ENCODE measurements at places on chromosomes 1 and 21. TPM values are rescaled to one million over a fixed set of nuclear protein-coding genes. Genes with fewer than 3 reads are reported as not detected.
A peak's percentile ranks its signal among the peaks of the same experiment; 100 is the strongest.

Gene CSF1
- total RNA-seq, result 9.4 TPM

DNA sequence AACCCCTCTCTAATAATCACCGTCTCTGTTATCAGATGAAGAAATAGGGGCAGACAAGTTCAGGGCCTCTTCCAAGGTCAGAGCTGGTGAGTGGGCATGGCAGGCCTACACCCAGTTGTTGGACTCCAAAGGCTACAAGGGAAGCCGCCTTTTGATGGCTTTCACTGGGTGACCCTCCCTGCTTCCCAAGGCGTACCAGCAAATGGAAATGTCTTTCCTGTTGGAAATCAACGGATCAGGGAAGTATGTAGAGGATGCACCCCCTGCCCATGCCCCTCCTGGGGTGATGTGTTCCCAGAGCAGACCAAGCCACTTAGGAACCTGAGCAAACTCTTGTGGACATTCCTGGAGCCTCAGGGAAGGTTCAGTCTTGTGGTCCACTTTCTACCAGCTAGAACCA is 47.4 kb downstream of the LGR6 start:
- H3K27ac ChIP-seq, result no peak overlapping the region
- no peaks in the 10 kb centered on the region for H3K36me3 ChIP-seq
- no peak for DNase-seq
- H3K4me1 ChIP-seq, result peaks cover 10% of the 10 kb centered on the region

DNA sequence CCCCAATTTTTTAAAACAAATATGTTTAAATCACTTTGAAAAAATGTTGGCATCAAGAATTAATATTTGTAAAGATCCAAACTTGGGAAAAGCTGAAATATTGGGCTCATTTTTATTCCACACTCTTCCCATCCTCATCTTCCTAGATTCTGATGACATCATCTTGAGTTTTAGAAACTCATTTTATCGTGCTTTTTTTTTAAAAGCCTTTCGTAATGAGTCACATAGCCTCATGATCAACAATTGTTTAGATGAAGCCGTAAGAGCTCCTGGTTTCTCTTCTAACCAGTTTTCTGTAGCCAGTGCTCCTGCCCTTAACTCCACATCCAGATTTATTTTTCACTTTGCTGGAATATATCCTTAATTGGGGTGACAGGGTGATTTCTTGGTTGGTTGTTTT is 78.6 kb downstream of the POFUT2 start:
- H3K36me3 ChIP-seq, result peaks cover 68% of the 10 kb centered on the region
- peak overlapping the region; percentile 93 for H3K27ac ChIP-seq
- no peaks in the 10 kb centered on the region for H3K27me3 ChIP-seq
- DNase-seq, result peak; percentile 87
- peak overlapping the region; percentile 15 for H3K4me3 ChIP-seq

GRCh38 chr1:70168283-70168682 is 37.1 kb downstream of the LRRC40 start:
- peaks cover 2% of the 10 kb centered on the region for H3K4me1 ChIP-seq
- H3K36me3 ChIP-seq, result peaks cover 3% of the 10 kb centered on the region
- H3K27ac ChIP-seq, result no peak overlapping the region
- no peaks in the 10 kb centered on the region for H3K27me3 ChIP-seq
- H3K4me3 ChIP-seq, result no peak overlapping the region

Gene FAM89A
- total RNA-seq, result 6.8 TPM

- H3K27ac ChIP-seq, result no peak overlapping the region
- DNase-seq, result no peak
- H3K4me3 ChIP-seq, result no peak overlapping the region
Measured at GRCh38 chr1:47839433-47839760, 157.8 kb downstream of the TRABD2B start.

- no peak overlapping the region for H3K27ac ChIP-seq
- no peaks in the 10 kb centered on the region for H3K27me3 ChIP-seq
- no peak overlapping the region for H3K4me3 ChIP-seq
- H3K4me1 ChIP-seq, result no peaks in the 10 kb centered on the region
- DNase-seq, result no peak
Measured at GRCh38 chr1:70397013-70397412, 14.1 kb upstream of the CTH start.

DNA sequence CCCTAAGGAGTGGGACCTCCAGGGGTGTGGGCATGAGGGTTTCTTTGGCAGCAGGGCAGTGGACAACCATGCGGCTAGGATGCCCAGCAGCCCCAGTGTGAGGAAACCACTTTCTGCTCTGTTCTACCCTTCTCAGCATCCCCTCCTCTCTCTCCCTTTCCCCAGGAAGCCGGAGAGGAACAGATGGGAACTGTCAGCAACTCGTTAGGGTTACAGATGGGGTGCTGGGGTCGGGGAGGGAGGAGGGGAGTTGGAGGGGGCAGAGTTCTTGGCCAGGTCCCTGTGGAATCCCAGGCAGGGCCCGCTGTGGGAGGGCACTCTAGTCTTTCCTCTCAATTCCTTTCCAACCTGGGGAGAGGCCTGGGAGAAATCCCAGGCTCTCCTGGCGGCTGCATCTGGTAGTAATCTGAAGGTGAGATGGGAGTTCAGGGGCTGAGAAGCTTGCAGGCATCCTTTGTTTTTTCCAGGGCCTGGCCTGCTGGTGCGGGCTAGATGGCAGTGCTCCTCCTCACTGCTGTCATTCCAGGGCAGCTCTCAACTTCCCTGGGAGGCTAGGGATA is 93.9 kb upstream of the CSF3R start:
- no peak overlapping the region for H3K27ac ChIP-seq
- no peak overlapping the region for H3K4me3 ChIP-seq
- peaks cover 6% of the 10 kb centered on the region for H3K27me3 ChIP-seq
- H3K36me3 ChIP-seq, result no peaks in the 10 kb centered on the region
- H3K4me1 ChIP-seq, result no peaks in the 10 kb centered on the region

GRCh38 chr1:193348091-193348768 is 161.8 kb upstream of the B3GALT2 start:
- no peak overlapping the region for H3K27ac ChIP-seq
- H3K4me1 ChIP-seq, result peaks cover 6% of the 10 kb centered on the region
- H3K36me3 ChIP-seq, result no peaks in the 10 kb centered on the region
- no peak overlapping the region for H3K4me3 ChIP-seq
- peak; percentile 37 for DNase-seq
- H3K27me3 ChIP-seq, result no peaks in the 10 kb centered on the region

DNA sequence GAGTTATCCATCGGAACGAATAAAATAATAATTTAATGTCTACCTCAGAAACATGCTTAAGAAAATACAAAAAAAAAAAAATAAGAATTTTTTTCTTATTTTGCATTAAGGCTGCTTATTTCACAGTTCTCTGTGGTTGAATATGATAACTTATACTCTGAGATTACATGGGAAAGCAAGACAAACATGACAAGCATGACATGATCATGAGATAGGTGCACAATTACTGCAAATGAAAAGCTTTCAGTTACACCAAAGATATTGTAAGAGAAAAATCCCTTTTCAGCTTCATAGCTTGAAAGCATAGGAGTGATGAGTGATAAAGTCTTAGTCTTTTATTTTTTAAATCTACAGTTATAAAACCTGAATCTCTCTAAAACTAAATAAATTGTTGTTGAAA is 154.1 kb downstream of the BRINP3 start:
- H3K4me1 ChIP-seq, result no peaks in the 10 kb centered on the region
- H3K4me3 ChIP-seq, result no peak overlapping the region
- no peaks in the 10 kb centered on the region for H3K27me3 ChIP-seq
- no peaks in the 10 kb centered on the region for H3K36me3 ChIP-seq
- no peak overlapping the region for H3K27ac ChIP-seq
- no peak for DNase-seq

Gene ENSA
- 53.2 TPM for total RNA-seq

Gene FCER1A
- total RNA-seq, result not detected

GRCh38 chr1:180366371-180367068 is 135.9 kb downstream of the ACBD6 start:
- H3K27me3 ChIP-seq, result no peaks in the 10 kb centered on the region
- H3K4me1 ChIP-seq, result peaks cover 2% of the 10 kb centered on the region
- no peak overlapping the region for H3K27ac ChIP-seq
- H3K36me3 ChIP-seq, result no peaks in the 10 kb centered on the region

- peaks cover 32% of the 10 kb centered on the region for H3K27me3 ChIP-seq
- no peaks in the 10 kb centered on the region for H3K4me1 ChIP-seq
- H3K4me3 ChIP-seq, result no peak overlapping the region
- no peak overlapping the region for H3K27ac ChIP-seq
- H3K36me3 ChIP-seq, result no peaks in the 10 kb centered on the region
Measured at GRCh38 chr1:27952147-27952546, 7.6 kb upstream of the XKR8 start.

DNA sequence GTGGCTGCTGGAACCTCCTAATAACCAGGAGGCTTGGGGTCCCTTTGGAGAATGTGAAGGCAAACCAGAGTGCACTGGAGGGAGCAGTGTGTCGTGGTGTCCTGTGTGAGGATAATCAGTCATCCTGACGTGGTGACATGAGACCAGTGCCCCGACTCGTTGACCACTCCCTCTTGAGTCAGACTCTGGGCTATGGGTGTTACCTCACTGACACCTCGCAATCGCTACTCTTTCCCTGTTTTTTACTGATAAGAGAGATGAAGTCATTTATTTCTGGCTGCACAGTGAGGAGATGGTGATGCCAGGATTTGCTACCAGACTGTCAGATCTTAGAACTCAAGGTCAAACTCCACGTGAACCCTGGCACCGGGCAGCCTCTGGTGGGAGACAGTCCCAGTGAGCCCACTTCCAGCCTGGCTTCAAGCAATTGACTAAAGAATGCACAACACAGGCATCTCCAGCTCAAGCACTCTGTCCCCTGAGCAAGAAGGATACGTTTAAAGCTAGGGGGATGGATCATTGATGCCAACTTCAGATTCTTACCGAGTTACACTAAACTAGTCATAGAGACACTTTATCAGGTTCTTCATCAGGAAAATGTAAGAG is 30.3 kb downstream of the UBASH3A start:
- no peaks in the 10 kb centered on the region for H3K36me3 ChIP-seq

Gene KRTAP19-3
- not detected for total RNA-seq

- H3K27me3 ChIP-seq, result peaks cover 16% of the 10 kb centered on the region
- H3K4me3 ChIP-seq, result no peak overlapping the region
- no peak for DNase-seq
- H3K36me3 ChIP-seq, result no peaks in the 10 kb centered on the region
- H3K27ac ChIP-seq, result no peak overlapping the region
- H3K4me1 ChIP-seq, result no peaks in the 10 kb centered on the region
Measured at GRCh38 chr1:161265305-161265704, 6.8 kb downstream of the PCP4L1 start.

Gene GORAB
- 17.2 TPM for total RNA-seq

DNA sequence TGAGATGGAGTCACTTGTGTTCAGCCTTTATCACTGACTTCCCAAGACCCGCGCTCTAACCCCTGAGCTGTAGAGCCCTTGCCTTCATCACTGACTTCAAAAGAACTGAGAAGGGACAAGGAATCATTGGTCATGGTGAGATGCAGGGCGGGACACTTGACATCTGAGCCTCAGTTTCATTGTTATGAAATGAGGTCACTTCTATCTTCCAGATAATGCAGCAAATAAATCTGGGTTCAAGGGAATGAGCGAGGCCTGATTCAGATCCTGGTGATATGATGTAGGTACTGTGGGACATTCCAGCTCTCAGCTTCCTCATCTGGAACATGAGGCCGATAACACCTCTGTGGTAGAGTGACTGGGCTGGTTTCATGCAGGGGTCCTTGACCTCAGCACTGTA is 13.8 kb downstream of the KAZN start:
- H3K4me3 ChIP-seq, result no peak overlapping the region
- no peaks in the 10 kb centered on the region for H3K36me3 ChIP-seq
- H3K27ac ChIP-seq, result no peak overlapping the region
- H3K4me1 ChIP-seq, result no peaks in the 10 kb centered on the region
- DNase-seq, result no peak

Gene LCK
- not detected for total RNA-seq

Gene EPS8L3
- total RNA-seq, result not detected

DNA sequence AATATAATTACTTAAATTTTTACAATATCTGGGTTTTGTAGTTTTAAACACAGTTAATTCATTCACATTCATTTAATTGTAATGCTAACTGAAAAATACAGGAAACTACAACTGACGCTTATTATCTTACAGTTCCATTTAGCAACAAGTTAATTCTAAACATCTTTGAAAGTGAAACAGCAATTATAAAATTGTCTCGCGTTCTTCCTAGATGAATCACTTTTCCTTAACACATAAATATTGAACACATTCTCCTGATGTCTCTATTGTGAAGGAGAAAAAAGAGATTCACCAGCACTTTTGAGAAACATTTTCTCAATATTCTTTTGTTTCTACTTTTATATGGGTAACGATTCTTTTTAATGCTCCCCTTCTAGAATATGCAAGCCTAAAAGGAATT is 6.4 kb downstream of the PTGFR start:
- H3K4me1 ChIP-seq, result no peaks in the 10 kb centered on the region
- no peak overlapping the region for H3K4me3 ChIP-seq
- no peak for DNase-seq
- no peak overlapping the region for H3K27ac ChIP-seq

DNA sequence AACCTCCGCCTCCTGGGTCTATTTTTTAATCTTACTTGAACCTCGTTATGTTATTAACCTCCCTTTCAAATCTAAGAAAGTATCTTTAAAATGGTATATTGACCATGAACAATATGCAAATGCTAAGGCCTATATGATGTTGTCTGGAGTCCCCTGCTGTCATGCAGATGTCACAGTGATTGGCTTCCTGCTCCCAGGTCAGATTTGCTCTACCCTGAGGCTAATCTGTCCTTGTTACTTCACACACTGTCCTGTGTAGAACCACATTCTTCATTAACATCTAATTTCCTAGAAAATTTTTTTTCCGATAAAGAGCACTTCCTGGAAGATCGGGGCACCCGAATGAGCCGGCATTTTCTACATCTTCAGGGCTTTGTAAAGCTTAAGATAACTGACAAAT is 306.6 kb downstream of the MRPL39 start:
- H3K36me3 ChIP-seq, result no peaks in the 10 kb centered on the region
- H3K4me1 ChIP-seq, result no peaks in the 10 kb centered on the region
- H3K27me3 ChIP-seq, result no peaks in the 10 kb centered on the region

Gene LYPLA2
- 43.9 TPM for total RNA-seq

Gene DNAJC28
- 1.4 TPM for total RNA-seq

GRCh38 chr1:178534137-178534868 is 21.4 kb downstream of the TEX35 start:
- DNase-seq, result no peak
- no peaks in the 10 kb centered on the region for H3K36me3 ChIP-seq
- H3K27me3 ChIP-seq, result no peaks in the 10 kb centered on the region
- H3K27ac ChIP-seq, result no peak overlapping the region
- no peak overlapping the region for H3K4me3 ChIP-seq
- peaks cover 37% of the 10 kb centered on the region for H3K4me1 ChIP-seq

Gene PEA15
- 296 TPM for total RNA-seq

Gene RCSD1
- not detected for total RNA-seq

DNA sequence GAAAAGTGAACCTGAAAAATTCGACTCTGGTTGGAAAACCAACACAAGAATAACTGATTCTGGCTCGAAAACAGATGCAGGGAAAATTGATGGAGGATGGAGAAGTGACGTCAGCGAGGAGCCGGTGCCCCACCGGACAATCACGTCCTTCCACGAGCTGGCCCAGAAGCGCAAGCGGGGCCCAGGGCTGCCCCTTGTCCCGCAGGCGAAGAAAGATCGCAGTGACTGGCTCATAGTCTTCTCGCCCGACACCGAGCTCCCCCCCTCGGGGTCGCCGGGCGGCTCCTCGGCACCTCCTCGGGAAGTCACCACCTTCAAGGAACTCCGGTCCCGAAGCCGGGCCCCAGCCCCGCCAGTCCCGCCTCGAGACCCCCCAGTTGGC is 1.9 kb downstream of the RUSC1 start:
- H3K36me3 ChIP-seq, result peaks cover 20% of the 10 kb centered on the region
- no peaks in the 10 kb centered on the region for H3K27me3 ChIP-seq
- H3K4me3 ChIP-seq, result peak overlapping the region; percentile 58

Gene OR10Z1
- not detected for total RNA-seq
